NCI-H524 treated with DMSO at 0.1 percent for 48 hours (cell line): ENCODE measurements at places on chromosomes 1 and 21.

- no peak for DNase-seq
Measured at GRCh38 chr1:212232090-212232489, 53.1 kb upstream of the PPP2R5A start.

- DNase-seq = peak; percentile 73
Measured at GRCh38 chr1:210123924-210124589, 108.5 kb upstream of the SERTAD4 start.

- DNase-seq = no peak
Measured at GRCh38 chr1:20785907-20786252, 1.2 kb downstream of the HP1BP3 start.

DNA sequence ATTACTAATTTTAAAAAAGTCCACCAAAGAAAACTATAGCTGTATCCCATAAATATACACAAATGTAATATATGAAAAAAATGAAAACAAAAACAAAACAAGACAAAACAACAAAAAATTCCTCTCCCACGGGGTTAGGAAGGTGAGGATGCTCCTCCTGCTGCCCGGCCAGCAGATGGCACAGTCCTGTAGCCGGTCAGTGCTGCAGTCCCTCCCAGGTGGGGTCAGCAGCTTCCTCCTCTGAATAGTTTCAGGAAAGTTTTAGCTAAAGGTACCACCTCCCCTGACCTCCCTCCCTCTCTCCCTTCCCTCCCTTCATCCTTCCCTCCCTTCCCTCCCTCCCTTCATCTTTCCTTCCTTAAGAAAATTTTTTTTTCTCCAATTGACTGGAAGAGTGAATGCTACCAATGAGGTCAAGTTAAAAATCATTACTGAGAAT, 67.8 kb upstream of the BCL10 start:
- no peak for DNase-seq

DNA sequence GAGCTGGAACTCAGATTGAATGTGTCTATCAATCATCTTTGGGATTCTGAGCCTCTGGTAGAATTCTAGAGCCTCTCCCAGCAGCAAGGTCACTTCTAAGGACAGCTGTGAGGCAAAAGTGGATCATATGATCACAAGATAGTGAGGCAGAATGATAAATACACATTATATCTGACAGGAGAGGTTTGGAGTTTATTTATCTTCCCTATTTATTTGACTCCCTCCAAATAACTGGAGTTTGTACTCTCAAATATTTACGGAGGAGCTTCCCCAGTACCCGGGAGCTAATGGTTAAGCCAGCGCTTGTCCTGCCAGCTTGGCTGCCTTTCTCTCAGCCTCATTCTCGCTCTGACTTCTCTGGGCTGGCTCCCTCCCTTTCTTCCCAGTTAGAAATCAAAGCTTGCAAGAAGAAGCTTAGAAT, 2.3 kb downstream of the HMGCS2 start:
- no peak for DNase-seq

GRCh38 chr1:89259283-89259971, 13.2 kb downstream of the GBP5 start:
- DNase-seq = no peak

GRCh38 chr1:206456577-206457370, 13.5 kb upstream of the IKBKE start:
- no peak for DNase-seq

DNA sequence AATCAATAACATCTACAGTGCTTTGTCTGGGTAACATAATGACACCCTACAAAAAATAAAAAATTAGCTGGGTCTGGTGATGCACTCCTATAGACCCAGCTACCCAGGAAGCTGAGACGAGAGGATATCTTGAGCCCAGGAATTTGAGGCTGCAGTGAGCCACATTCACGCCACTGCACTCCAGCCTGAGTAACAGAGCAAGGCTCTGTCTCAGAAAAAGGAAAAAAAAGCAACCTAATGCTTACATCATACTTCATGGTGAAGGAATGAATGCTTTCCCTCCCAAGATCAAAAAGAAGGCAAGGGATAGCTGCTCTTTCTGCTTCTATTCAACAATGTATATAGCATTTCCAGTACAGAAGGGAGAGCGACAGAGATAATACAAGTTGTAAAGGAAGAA, 24.2 kb upstream of the CTTNBP2NL start:
- DNase-seq = no peak

DNA sequence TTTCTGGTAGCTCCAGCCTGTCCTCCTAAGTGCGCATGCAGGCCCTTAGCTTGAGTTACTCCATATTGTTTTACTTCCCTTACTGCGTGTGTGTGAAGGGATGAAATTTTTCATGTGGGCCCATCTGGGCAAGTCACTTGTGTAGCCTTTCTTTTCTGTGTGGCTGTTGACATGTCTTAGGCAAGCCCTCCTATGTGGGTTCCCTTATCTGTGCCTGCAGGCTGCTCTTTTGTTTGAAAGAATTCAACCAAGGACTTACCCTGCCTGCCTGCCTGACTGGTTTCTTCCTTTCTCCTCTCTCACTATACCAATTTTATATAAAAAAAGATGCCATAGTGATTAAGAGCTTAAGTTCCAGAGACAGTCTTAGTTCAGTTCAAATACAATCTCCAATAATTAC, 249.3 kb downstream of the ATG4C start:
- no peak for DNase-seq

DNA sequence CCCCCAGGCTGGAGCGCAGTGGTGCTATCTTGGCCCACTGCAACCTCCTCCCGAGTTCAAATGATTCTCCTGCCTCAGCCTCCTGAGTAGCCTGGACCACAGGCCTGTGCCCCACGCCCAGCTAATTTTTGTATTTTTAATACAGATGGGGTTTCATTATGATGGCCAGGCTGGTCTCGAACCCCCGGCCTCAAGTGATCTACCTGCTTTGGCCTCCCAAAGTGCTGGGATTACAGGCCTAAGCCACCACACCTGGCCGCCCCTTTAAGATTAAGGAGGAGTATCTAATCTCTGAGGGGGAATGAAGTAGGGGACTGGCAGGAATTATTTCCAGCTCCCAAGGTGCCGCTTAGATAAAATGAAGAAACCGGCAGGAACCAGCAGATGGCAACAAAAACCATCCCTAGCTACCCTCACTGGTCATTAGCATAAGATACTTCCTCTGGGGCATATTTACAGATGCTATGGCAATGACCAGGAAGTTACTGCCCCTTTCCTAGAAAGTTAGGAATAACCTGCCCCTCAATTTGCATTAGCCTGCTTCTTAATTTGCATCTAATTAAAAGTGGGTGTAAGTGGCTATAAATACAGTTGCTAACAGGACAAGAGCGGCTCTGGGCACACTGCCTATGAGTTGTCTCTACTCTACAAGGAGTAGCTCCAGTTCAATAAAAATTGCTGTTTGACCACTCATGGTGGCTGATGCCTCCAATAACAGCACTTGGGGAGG, 7.1 kb upstream of the NSUN4 start:
- no peak for DNase-seq

DNA sequence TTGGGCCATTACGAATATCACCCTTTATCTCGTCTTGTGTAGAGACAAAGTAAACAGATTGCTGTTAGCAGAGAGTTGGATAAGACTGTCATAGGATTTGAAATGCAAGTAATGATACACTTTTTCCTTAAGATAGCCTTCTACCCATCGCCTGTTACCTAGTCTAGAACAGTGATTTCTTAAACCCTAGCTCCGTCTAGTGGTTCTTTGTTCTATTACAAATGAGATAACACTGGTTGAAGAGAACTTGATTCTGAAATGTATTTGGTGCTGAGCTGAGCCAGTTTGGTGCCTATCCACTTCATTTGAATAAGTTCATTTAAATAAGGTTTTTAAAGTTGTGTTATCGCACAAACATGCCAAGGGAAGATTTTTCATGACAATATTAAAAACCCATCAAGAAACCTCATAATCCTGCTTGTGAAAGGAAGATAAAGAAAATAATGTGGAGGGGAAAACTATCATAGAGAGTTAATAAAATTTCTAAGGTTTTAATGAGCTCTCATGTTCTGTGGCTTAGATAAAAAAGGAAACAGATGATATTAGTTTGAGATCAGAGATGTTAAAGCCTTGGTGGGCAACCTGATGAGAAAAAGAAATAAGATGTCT, 1.5 kb upstream of the KCNH1 start:
- DNase-seq = peak; percentile 16

DNA sequence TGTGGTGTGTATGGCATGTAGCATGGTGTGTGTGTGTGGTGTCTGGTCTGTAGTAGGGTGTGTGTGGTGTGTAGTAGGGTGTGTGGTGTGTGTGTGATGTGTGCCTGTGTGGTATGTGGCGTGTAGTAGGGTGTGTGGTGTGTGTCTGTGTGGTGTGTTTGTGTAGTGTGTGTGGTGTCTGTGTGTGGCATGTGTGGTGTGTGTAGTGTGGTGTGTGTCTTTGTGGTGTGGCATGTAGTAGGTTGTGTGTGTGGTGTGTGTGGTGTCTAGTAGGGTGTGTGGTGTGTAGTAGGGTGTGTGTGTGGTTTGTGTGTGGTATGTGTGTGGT, 85.5 kb downstream of the SYT2 start:
- DNase-seq = no peak

GRCh38 chr1:48526008-48526710, 54.2 kb upstream of the SPATA6 start:
- DNase-seq = peak; percentile 7

DNA sequence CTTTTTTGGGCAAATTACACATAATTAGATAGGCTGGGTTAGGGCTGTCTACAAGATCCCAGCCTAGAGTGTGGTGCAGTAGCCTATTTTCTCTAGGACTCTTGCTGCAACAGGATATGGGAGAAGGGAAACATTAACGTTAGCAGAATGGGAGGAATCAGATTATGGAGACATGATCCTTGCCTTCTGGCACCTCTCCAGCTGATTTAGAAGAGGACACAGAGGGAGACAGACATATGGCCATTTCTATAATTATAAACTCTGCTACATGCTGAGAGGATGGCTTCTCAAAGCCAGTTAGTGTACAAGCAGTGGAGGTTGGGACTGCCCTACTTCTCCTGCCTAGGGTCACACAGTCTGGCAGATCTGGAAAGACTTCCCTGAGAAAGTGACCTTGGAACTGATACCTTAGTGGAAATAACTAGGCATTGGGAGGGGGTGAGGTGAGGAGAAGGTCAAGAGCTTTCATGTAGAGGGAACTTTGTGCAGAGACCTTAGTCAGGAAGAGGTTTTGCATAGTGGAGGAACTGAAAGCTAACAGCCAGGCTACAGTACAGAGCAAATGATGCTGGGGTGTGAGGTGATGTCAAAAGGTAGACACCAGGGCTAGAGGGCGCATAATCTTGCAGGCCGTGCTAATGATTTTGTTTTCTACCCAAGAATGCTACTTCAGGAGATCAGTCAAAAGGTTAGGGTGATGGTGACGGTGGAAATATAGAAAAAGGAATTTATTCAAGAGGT, 1.2 kb upstream of the CD1D start:
- no peak for DNase-seq

GRCh38 chr1:175978476-175978875, 228.6 kb downstream of the COP1 start:
- no peak for DNase-seq

- DNase-seq = no peak
Measured at GRCh38 chr1:167821969-167822685, 91.8 kb downstream of the ADCY10 start.

DNA sequence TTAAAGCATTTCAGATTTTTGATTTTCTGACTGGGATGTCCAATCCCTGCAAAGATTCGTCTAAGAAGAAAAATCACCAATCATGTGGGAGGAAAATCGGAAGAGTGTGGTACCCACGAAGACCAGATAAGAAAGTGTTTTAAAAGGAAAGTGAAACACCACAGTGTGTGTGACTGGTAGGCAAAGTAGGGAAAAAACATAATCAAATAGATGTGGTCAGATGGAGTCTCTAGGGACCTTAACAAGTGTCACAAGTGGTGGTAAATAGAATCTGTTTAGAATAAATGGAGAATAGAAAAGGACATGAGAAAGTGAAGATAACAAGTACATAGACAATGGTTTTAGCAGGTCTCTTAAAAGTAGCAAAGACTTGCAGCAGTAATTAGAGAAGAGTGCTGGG, 154.6 kb downstream of the SLC30A10 start:
- DNase-seq = no peak

GRCh38 chr1:31426249-31426922, 13.4 kb downstream of the SERINC2 start:
- no peak for DNase-seq

- no peak for DNase-seq
Measured at GRCh38 chr1:212589446-212589845, 19.1 kb upstream of the ATF3 start.

- DNase-seq = no peak
Measured at GRCh38 chr1:91201694-91202093, 179.9 kb upstream of the ZNF644 start.

- DNase-seq = no peak
Measured at GRCh38 chr1:109045595-109045994, 3.7 kb upstream of the WDR47 start.

DNA sequence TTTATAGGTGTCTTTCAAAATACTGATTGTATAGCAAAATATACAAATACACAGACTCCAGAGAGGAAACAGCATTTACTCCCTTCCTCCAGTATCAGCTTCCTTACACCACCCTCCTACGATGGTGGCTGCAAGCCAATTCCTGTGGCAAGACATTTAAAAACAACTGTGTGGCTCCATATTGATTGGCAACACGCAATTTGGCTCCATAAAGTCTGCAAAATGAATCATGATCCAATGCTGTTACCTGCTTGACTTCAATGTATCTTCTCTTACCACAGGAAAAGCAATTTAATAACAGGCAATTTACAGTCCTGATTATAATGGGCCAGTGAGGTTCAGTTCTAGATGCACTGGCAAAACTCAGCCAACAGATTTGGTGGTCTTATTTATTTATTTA, 19.7 kb upstream of the ATP6V1G3 start:
- no peak for DNase-seq

DNA sequence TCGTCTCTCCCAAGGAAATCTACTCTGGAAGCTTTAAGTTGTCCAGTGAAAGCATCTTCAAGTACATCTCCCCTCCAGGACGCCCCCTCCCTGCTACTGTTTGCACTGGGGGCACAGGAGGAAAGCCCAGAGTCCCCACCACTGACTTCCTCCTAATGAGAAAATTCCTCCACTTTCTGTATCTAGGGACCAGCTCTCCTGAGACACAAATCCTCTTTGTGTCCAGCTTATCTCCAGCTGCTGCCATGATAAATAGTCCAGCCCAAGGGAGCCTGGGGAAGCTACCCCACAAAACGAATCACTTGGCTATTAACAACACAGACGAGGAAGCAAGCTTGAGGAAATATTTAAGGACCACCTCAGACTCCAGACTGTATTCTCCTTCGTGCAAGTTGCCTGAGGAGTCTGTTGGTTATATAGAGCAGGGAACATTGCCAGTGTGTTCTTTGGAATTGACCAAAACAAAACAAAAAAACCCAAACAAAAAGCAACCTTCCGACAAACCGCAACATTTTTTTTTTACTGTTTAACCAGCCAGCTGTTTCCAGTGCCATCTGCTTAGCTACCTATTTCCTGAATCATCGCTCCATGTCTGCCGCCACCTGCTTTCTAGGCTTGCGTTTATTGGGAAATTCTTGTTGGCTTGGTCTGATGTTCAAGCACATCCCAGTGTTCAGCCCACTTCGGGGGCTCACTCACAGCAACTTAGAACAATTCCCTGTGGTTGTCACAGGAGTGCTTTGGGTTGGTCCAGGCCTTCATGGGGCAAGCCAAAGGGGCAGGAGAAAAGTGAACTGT, 7.7 kb downstream of the C1orf226 start:
- DNase-seq = peak; percentile 22
